RKO (cell line): ENCODE measurements at places on chromosomes 16 and 17.

GRCh38 chr16:10332241-10332640, 53.6 kb upstream of the ATF7IP2 start:
- DNase-seq: no peak

DNA sequence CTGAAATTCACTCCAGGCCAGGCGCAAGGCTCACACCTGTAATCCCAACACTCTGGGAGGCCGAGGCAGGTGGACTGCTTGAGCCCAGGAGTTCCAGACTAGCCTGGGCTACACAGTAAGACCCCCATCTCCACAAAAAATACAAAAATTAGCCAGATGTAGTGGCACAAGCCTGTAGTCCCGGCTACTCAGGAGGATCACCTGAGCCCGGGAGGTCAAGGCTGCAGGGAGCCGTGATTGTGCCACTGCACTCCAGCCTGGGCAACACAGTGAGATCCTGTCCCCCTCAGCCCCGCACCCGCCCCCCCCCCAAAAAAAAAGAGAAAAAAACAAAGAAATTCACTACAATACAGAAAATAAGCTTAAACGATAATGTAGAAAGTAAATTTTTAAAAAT, 31.5 kb downstream of the MBTPS1 start:
- DNase-seq: no peak

DNA sequence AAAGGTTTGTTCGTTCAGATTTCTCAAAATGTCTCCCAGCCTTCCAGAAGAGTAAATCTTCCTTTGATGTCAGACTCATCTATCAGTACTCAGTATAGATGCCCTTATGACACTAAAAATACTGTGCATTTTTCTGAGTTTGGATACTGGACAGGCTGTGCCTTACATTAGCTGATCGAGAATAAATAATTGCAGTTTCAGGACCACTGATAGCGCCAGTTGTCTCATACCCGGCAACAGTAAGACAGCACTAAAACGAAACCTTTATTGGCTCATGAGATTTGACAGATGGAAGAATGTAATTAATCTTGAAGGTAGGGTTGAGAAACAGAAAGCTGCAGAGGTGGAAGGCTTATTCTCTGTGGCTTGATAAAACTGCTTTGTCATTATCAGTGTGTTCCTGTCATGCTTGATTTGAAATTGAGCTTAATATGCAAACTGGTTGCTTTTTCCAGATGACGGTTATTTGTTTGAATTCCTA, 1.2 kb downstream of the ATP6V0A1 start:
- peak; percentile 62 for DNase-seq

GRCh38 chr16:83878838-83879237, 20.1 kb upstream of the MLYCD start:
- DNase-seq: peak; percentile 56

DNA sequence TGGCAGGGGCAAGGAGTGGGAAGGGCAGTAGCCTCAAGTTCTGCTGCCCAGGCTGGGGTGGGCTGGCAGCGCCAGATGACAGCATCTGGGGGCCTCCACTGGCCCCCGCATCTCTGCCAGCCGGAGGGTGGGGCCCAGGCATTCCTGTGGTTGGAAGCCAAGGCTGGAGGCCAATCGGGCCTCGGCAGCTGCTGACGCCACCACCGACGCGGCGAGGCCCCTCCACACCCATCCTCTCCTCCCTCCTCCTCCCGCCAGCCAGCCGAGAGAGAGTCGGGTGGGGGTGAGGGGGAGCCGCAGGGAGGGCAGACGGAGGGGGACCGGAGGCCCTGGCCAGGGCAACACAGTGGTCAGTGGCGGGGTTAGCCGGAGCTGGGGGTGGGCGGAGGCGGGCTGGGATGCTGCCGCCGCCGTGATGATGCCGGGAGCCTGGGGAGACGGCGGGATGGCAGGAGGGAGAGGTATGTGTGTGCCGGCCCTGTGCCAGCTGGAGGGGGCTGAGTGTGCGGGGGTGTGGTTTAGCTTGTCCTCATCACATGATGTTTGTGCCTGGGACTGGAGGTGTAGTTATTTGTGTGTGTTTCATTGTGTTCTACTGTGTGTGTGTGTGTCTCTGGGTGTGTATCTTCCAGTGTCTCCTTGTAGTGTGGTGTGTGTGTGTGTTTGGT, 36.6 kb downstream of the ARHGAP23 start:
- peak; percentile 28 for DNase-seq

DNA sequence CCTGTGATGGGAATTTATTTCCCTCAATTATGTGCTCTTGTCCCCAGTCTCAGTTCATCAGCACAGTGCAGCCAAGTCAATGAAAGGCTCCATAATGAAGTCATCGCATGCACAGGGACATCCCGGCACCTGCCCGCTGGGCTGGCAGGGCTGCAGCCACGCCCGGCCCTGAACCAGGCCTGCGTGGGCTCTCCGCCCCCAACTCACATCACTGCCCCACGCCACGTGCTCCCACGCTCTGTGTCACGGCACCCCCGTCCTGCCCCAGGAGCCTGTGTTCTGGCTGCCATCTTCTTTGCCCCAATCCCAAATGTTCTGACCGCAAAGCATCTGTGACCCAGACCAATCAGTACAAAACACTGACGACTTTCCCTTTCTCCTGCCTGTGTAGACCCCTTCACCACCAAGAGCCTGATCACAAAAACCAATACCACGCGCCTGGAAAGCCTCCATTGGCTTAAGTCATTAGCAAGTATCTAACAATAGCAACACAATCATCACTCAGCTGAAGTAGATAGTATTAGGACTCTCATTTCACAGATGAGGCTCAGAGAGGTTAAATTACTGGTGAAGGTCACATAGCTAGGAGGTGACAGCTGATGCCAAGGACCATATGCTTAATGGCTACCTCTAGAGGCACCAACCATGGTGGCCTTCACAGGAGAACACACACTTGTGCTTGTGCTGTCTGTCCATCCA, 202.5 kb downstream of the ZFHX3 start:
- DNase-seq: no peak

GRCh38 chr17:67246653-67247415, 1.8 kb upstream of the HELZ start:
- peak; percentile 70 for DNase-seq

DNA sequence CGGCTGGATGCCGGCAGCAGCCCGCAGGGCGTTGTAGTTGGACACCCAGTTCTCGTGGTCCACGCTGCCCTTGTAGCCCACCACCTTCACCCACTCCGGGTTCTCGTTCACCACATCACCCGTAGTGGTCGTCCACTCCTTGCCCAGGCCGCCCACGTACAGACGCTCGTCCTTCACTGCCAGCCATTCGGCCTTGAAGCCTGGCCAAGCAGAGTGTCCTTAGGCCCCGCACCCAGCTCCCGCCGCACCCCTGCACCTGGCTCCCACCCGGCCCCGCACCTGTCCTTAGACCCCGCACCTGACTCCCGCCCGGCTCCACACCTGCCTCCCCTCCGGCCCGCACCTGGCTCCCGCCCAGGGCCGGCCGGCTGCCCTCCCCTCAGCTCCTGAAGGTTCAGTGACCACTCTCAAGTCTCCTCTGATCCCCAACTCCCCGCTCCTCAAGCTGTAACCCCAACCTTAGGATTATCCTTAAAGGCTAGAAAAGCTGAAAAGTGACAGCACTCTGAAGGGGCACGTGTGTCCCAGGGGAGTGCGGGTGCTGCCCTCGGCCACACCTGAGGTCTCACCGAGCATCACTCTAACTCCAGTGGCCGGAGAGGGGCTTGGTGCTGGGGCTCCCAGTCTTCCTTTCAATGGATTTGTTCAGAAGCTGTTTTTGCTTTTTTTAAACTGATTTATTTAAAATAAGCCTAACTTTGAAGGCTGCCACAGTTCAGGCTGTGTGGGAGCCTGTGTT, 14.4 kb downstream of the CANT1 start:
- DNase-seq: no peak

GRCh38 chr17:75067856-75068255, 19.9 kb upstream of the SLC16A5 start:
- DNase-seq: no peak

GRCh38 chr16:55324285-55325079, 479 bp downstream of the IRX6 start:
- no peak for DNase-seq

GRCh38 chr17:63277629-63278028, 168.5 kb downstream of the CYB561 start:
- no peak for DNase-seq

DNA sequence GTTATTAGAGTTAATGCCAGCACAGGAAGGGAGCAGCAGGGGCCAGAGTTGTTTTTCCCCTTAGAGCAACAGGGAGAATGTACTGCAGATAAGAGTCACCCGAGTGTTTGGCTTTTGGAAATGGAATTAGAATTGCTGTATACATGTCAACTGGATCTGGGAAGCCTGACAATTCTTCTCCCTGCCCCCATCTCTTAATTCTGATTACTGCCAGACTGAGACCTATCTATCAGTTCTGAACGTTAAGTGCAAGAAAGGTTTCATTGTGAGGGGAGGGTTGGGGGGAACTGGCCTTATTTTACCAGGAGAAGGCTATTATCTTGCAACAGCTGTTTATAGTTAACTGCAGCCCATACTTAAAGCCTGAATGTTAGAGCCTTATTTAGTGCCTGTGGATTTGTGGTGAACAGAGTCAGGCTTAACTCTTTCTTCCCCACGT, 424.5 kb upstream of the CDH11 start:
- no peak for DNase-seq

- DNase-seq: no peak
These were observed 27.0 kb upstream of the MMD start for GRCh38 chr17:55448681-55449080.

DNA sequence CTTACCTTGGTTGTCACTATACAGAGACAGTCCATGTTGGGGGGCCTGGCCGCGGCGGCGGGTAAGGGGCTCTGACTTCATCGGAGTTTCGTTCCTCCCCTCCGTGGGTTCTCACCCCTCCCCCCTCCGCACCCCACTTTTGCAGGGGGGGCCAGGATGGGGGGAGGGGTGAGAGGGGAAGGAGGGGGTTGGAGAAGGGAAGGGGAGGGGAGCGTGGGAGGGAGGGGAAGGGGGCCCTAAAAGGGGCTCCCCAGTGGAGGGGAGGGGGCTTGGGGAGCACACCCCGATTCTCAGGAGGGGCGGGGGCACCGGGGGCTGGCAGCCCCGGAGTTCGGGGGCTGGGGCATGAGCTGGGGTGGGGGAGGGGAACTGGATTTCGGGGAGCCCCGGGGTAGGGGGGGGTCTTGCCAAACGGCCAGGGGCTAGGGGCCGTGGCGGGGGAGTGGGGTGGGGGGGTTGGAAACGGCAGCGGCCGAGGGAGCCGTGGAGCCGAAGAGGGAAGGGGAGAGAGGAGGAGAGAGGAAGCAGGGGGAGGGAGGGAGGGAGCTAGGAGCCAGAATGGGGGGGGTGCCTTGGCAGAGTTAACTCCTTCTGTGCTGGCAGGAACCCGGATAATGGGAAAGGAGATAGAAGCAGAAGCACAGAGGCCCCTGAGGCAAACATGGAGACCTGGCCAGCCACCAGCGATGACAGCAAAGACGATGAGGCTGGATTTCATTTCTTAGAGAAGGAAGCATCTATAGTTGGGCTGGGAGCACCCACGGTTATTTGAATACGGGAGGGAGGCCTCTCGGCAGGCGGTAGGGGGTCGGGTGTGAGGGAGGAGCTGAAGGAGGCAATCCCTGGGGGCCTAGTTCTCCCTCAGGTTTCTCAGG, 2.3 kb downstream of the DLG4 start:
- DNase-seq: peak; percentile 85

DNA sequence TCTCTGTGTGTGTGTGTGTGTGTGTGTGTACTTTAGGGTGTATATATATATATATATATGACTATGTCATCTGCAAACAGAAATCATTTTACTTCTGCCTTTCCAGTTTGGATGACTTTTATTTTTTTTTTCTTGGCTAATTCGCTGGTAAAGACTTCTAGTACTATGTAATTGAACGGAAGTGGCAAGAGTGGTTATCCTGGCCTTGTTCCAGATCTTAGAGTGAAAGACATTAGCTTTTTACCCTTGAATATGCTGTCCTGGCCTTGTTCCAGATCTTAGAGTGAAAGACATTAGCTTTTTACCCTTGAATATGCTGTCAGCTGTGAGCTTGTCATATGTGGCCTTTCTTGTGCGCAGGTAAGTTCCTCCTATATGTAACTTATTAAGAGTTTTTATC, 72.7 kb upstream of the MYOCD start:
- no peak for DNase-seq

DNA sequence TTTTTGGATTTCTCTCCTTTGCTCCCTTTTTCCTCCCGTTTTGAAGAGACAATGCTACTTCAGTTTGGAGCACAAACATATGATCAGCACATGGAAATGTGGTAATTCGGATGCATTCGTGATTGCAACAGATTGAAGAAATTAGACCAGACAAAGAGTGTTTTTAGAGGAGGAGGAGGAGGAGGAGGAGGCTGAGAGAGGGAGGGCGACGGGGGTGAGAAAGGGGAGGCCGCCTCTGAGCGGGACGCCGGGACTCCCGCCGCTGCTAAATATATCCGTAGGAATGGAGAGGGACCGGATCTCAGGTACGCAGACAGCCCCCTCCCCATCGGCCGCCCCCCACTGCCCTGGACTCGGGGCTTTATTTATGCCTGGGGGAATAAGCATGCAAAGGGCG, 179.3 kb downstream of the SEC14L1 start:
- DNase-seq: peak; percentile 43

DNA sequence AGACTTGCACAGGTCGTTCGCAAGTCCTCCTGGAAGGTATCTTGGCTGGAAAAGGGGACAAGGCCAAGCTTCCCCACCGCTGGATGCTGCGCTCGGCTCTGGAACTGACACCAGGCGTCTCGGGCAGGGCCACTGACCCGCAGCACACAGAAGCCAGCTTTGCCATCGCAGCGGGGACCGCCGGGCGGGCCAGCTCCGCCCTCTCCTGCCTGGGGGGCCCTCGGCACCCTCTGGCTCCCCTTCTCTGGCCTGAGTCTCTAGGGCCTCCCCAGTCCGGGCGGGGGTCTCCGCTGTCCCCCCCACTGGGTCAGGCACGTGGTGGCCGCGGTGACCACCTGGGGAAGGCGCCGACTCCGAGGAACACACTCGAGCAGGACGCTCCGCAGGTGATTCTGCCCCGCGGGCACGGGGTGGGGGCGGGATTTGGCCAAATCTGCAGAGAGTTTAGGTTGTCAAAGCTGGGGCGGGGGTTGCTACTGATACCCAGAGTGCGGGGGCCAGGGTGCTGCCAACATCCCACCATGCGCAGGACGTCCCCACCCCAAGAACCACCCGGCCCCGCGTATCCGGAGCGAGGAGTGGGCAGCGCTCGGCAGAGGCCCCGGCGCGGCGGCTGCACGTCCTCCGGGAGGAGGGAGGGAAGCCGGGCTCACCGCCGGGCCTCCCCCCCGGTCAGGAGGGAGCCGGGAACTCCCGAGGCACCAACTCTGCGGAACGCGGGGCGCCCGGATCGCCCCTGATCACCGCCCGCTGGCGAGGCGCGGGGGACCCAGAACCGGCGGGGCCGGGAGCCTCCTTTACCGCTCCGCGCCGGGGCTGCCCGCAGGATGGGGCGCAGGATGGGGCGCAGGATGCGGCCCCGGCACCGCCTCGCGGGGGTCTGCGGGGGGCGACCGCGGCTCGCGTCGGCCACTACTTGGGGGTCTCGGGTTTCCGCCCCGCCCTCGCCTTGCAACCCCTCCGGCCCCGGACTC, 744 bp upstream of the METRNL start:
- DNase-seq: no peak
